ENCODE measurements at places on chromosomes 2 and 18.

DNA sequence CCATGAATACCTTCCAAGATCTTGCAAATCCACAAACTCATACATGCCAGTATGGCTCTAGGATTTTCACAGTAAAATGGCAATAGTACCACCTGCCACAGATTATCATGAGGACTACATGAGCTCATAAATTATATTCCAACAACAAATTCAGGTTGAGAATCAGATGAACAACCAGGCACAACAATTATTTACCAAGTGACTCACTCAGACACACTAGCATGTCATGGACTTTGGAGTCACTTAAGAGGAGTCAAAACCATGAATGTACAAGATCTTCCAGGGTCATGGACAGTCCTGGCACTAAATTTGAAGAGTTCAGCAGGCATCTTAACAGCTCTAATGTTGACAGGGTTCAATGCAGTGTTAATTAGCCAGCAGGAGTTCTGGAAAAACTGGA lies 34.4 kb upstream of the BZW1 start:
- no peak for DNase-seq

DNA sequence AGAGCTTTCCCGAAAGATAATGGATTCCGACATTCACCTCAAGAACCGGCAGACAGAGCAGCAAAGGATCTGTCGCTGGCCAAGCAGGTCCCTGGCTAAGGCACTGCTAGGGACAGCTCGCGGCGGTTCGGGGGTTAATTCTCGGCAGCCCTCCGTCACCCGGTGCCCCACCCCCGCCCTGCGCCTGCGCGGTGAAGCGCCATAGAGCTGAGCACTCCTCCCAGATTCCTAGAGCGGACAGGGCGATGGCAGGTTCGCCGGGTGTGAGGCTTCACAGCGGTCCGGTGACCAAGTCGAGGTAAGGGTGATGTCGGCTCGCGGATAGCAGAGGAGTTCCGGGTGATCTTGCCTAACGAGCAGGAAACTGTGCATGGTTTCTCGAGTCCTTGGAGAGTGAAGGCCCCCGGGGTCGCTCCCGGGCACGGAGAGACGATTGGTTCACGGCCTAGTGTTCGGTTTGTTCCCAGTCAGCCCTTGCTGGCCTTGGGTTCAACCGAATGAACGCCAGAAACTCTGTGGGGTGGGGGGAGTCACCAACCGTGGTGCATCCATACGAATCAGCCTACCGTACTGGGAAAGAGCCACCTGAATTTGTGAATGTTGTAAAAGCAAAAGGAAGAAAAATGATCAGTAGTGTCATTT lies at the start of gene ZSCAN30:
Gene ZSCAN30, minus strand, starts transcription at position 136 of the 642 bp plus-strand sequence. CDS start 25,877 bp downstream, outside the sequence.
- DNase-seq, result peak; percentile 93

DNA sequence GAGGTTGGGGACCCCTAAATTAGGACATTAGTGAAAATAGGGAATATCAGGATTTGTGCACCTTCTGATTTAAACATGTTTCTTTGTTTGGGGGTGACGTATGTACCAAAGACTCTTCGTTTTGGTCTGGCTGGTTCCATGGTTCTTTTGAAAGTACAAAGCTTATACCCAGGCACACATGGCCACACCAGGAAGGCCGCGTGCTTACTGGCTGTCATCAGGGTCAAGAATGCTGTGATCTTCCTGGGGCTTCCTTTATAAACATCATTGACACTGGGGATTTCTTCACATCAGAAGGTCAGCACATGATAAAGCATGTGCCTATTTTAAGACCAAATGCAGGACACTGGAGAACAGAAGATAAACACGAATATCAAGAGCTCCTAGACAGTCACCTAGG lies 230.6 kb upstream of the ID2 start:
- DNase-seq, result no peak

DNA sequence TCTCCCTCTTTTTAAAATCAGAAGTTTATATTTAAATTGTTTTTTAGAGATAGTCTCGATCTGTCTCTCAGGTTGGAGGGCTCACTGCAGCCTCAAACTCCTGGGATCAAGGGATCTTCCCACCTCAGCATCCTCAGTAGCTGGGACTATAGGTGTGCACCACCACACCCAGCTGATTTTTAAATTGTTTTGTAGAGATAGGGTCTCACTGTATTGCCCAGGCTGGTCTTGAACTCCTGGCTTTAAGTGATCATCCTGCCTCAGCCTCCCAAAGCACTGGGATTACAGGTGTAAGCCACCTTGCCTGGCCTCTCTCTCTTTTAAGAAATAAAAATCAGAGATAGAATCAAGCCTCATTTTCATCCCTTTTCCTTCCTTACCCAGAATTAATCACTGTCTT lies 22.1 kb downstream of the FAM171B start:
- DNase-seq, result no peak

- DNase-seq, result no peak
Observed at GRCh38 chr2:216603010-216603883, 30.0 kb upstream of the IGFBP2 start.

DNA sequence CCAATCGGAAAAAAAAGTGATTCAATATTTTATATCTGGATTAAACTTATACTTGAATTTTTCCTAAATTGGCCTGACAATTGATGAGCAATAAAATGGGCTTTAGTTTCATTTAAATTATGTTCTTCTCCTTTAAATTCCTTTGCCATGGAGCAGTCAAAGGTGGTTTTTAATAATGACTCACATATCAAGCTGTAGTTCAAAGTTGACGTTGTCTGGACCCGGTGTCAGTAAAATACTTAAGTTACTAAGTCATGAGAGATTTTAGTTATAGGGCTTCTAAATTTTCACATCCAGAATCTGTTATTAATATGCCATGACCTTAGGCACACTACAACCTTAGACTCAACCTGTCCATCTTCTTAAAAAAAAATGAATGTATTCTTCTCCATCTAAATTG lies 62.5 kb downstream of the CDH2 start:
- DNase-seq, result no peak

GRCh38 chr18:14933964-14934363 lies 186.0 kb downstream of the ANKRD30B start:
- no peak for DNase-seq

- no peak for DNase-seq
Observed at GRCh38 chr18:38956068-38956467, 1390.5 kb upstream of the CELF4 start.

GRCh38 chr2:40177366-40177765 lies 274.5 kb downstream of the SLC8A1 start:
- DNase-seq, result no peak

GRCh38 chr2:227796045-227796711 lies 17.5 kb upstream of the CCL20 start:
- no peak for DNase-seq

DNA sequence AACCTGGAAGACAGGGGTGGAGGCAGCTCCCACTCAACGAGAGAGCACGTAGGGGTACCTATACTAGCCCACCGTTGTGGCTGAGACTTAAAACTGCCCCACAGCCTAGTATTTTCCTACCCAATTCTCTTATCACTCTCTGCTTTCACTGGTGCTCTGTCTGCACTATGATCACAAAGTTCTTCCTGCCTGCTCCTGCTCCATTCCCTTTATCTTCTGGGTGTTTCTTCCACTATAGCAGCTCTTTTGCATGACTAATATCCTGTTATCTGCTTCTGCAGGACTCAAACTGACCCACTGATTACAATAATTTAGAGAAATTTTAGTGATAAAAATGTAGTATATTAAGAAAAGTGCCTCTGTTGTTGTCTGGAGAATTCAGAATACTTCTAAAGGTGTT lies 184.8 kb downstream of the LRP1B start:
- no peak for DNase-seq

GRCh38 chr2:230798769-230799399 lies 65.9 kb upstream of the ITM2C start:
- DNase-seq, result no peak

DNA sequence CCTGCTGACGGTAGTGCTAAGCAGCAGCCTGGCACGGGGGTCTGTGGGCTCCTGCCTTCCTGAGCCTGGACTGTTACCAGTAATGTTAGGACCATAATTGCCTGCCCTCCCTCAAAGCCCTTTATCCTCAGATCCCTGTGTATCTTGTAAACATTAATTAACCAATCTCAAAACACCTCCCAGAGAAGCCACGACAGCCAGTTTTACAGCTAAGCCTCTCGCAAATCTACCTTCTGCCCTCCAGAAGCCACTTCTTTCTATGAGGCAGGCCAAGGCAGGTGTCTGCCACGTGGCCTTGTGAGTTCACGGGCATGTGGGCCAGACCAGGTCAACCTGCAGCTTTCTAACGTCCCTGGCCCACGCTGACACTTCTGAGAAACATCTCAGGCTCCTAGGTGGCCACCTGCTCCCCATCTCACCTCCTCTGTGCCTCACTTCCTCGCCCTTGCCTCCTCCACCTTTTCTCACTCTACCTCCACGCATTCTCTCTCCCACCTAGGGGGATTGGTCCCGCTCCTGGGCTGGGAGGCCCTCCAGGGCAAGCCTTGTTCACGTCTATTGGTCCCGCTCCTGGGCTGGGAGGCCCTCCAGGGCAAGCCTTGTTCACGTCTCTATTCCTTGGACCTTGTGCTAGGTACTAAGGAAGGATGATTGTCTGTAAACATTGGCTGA lies 64.3 kb downstream of the EDAR start:
- DNase-seq, result no peak

GRCh38 chr2:132883430-132883829 lies 213.4 kb upstream of the LYPD1 start:
- DNase-seq, result no peak

- no peak for DNase-seq
Observed at GRCh38 chr2:233141901-233142300, 81.8 kb downstream of the INPP5D start.

DNA sequence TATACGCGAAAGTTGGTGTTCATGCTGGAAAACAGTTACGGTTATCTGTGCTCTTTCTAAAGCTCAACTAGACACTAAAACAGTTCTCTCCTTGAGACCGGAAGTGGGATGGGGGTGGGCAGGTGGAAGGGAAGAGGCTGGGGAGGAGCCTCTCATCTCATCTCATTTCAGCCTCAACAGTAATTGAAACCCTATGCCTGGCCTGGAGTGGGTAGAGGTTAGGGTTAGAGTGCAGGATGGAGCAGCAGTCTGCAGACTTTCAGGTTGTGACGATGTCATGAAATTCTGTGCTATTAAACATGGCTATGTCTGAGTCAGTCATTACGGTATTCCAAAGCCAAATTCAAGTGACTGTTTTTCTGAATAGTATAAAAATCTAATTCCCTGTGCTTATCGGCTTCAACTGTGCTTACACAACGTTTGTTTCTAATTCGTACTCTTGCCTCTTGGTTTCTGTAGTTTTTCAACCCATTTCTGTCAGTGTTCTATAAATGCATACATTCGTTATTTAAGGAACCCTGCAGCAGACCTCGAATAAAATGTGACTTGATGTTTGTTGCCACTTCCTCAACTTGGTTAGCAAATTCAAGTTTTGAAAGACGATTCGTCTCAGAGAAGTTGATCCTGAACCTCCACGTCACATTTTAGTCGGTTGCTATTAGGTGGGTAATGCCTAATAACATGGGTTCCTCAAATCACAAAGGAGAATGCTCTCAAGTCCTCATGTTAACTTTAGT lies 75.8 kb upstream of the TCF7L1 start:
- no peak for DNase-seq

DNA sequence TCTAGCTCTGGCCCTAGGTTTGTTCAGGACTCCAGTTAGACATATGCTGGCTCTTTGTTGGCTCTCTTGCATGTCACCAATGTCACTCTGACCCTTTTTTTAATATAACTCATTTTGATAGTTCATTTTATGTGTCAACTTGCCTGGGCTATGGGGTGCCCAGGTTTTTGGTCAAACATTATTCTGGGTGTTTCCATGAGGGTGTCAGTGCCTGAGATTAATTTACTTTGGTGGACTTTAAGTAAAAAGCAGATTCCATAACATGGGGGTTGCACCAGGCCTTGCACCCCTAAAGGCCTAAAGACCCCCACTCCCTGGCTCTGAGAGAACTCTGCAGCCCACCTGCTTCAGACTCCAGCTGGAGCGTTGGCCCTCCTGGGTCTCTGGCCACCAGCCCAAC lies 48.1 kb upstream of the SNTG2 start:
- DNase-seq, result no peak

DNA sequence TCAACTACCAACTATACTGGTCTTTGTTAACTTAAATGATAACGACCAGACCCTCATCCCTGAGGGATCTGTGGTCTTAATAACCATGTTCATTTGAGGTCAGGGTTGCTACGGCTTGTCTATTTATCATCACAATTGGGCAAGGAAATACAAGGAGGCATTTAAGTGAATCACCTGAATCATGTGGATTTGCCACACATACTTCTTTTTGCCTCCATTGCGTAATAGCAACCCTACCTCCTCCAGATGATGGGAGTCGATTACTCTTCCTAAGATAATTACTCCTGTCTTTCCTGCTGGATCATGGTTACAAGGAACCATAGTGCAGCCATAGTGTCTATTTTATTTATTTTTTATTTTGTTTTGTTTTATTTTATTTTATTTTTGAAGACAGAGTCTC lies 42.2 kb downstream of the TAF4B start:
- no peak for DNase-seq

DNA sequence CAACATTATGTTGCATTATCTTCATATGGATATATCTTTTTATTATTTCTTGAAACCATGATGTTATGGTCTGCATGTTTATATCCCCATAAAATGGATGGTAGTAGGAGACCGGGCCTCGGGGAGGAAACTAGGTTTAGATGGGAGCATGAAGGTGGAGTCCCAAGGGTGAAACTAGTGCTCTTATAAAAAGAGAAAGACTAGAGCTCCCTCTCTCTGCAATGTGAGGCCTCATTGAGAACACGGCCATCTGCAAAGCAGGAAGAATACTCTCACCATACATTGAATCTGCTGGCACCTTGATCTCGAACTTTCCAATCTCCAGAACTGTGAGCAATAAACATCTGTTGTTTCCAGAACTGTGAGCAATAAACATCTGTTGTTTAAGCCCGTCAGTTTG lies 64.0 kb downstream of the NXPH2 start:
- no peak for DNase-seq

GRCh38 chr2:219664944-219665343 lies 37.5 kb downstream of the SLC4A3 start:
- DNase-seq, result no peak

DNA sequence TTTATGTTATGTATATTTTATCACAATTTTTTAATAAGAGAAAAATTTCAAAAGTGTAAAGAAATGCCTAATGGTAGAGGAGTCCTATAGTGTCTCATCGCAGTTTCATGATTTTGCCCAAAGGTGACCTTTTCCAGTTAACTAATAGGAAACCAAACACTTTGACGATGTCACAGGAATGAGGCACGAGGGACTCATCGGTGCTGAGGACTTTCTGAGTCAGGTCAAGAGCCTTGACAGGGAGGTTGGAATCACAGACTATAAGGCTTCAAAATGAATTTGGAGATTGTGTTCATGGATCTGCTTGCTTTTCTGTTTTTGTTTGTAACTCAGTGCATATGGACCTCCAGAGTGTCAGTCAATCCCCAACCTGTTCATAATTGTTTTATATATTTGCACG lies 15.1 kb upstream of the RTTN start:
- no peak for DNase-seq

DNA sequence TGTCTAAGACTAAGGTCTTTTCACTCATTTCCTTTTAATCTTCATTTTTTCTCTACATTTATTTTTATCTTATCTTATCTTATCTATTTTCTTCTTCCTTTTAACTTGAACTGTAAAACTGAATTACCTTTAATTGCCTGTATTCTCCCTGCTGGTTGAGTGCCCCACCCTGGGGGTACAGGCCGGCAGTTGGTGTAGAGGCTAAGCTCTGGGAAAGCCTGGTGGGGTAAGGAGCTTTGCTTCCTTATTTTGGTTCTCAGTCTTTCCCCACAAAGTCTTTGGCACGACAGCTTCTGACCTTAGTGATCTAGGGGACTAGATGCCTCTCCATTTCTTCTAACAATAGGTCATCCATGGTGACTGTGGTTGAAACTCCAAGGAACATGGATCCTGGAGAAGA lies 26.8 kb upstream of the HAAO start:
- DNase-seq, result no peak
